ENCODE measurements at places on chromosomes 2 and 18. TPM values are rescaled to one million over a fixed set of nuclear protein-coding genes. Genes with fewer than 3 reads are reported as not detected.

- DNase-seq, result no peak
Measured at GRCh38 chr2:240284503-240285259, 144.2 kb upstream of the OTOS start.

DNA sequence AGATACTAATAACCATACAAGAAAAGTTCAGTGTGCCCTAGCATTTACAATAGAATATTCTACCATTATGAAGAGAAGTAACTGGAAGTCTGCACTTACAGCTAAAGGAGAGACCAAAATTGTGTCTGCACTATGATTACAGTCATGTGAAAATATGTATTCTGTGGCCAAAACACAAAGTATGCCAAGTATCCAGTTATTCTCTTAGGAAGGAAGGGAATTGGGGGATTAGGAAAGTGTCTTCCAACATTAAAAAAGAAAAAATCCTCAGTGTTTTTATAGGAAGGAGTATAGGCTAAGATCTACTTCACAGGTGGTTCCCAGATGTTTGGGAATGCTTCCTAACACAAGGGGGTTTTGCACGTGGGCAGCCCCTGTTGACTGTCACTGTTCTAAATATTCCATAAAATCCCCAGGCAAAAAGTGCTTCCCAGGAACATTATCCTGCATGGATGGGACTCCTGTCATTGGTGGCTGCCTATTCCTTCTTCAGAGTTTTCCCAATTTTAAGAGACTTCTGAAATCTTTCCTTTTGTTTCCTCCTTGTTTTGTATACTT lies 180.2 kb upstream of the KLHL29 start:
- no peak for DNase-seq

DNA sequence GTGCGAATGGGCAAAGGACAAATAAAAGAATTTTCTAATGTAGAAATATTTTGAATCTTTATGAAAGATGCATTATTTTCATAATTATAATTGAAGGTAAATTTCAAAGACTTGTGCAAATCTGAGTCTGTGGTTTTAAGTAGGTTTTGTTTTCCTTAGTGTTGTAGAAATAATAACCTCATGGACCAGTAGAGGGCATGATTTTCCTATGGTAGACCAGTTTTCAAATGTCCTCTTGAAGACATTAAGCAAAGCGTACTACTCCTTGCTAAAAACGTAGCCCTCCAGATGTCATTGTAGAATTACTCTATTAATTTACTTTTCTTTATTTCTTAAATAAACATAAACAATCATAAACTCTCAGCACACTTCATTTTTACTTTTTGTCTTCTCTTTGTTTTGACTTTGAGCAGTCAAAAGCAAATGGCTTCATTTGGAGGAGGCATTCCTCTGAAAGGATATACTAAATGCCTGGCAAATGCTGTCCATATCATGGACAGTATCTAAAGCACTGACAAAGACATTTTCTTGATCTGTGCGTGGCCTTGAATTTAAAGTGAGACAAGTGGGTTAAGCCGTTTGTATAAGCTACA lies 85.8 kb upstream of the FAM237A start:
- DNase-seq, result peak; percentile 72

DNA sequence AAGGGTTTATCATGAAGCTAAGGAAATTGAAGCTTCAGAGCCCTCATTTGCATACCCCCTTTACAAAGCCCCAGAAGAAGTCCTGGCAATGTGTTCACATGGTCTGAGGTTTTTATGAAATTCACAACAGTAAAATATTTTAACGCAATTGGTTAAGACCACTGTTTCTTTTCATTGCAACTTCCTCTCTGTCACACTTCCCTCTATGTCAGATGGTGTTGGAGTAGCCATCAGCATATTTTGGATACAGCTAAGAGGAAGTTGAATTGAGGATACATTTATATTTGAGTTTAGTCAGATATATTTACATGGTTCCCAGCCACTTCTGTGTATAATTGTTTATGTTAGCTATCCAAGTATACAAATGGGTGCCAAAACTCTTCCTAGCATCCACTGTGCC lies 170.0 kb downstream of the TXNL1 start:
- no peak for DNase-seq

- no peak for DNase-seq
Measured at GRCh38 chr18:58013241-58014211, 30.5 kb upstream of the NEDD4L start.

DNA sequence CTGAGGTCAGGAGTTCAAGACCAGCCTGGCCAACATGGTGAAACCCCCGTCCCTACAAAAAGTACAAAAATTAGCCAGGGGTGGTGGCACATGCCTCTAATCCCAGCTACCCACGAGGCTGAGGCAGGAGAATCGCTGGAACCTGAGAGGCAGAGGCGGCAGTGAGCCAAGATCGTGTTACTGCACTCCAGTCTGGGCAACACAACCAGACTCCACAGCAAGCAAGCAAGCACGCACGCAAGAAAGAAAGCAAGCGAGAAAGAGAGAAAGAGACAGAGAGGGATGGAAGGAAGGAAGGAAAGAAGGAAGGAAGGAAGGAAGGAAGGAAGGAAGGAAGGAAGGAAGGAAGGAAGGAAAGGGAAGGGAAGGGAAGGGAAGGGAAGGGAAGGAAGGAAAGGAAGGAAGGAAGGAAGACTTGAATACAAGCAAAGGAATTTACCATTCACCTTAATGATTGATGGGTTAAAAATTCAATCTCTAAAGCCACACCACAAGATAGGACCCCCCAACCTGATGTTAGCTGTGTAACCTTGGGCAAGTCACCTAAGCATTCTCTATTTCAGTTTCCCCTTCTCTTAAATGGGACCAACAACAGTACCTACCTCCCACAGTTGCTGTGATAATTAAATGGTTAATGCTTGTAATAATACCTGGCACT lies 181.7 kb downstream of the ATAD2B start:
- DNase-seq, result no peak

DNA sequence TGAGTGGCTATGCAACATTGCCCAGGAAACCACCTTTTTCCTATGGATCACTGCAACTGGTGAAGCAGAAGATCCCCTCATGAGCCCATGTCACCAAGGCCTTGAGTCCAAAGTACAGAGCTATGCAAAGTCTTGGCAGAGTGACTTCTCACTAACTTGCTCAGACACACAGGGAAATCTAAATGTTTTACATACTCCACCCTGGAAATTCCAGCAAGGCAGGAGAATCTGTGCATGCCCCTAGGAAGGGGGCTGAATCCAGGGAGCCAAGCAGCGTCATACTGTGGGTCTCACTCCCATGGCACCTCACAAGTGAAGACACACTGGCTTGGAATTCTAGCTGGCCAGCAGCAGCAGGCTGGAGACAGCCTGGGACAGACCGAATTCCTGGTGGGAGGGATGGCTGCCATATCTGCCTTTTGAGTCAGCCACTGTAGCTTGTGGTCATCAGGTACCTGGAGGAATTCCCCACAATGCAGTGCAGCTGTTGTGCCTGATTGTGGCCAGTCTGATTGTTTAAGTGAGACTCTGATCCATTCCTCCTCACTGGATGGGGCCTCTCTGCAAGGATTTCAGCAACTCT lies 1817.4 kb downstream of the SUCLG1 start:
- no peak for DNase-seq

Gene EIPR1
- 57.3 TPM for polyA plus RNA-seq

Gene IL1RL2
- 0.08 TPM for polyA plus RNA-seq

Gene TMEM247
- polyA plus RNA-seq, result not detected

Gene SKOR2
- not detected for polyA plus RNA-seq

Gene ASB1
- 12.3 TPM for polyA plus RNA-seq

Gene CHRND
- not detected for polyA plus RNA-seq

Data from endothelial cell of umbilical vein (primary cell).